ENCODE measurements at places on chromosomes 13 and 19. TPM values are rescaled to one million over a fixed set of nuclear protein-coding genes. Genes with fewer than 3 reads are reported as not detected.

TNNT1 gene
- total RNA-seq: 7,093 TPM

RNF126 gene
- total RNA-seq: 114 TPM

IGSF23 gene
- total RNA-seq: not detected

PTGER1 gene
- not detected for total RNA-seq

DNA sequence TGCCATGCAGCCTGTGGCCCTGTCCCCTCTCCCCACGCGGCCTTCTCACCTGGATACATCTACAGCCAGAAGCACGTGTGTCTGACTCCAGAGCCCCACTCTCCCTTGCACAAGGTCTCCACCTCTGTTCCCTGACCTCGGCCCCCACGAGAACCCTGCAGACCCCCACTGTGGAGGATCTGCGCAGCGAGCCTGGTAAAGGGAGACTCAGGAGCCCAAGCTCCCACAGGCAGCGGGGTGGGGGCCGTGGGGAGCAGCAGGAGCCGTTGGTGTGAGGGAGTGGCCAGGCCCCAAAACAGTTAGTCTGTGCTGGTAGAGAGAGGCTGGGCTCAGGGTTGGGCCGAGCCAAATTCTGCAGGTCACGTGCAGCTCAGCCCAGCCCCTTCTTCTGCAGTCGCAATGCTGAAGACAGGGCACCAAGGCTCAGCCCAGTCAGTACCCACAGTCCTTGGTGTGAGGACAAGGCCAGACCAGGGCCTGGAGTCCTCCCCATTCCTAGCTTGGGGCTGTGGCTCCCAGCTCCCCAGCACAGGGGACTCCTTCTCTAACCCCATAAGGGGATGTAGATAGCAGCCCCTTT is 28.7 kb upstream of the SLC7A10 start:
- DNase-seq: no peak

DNA sequence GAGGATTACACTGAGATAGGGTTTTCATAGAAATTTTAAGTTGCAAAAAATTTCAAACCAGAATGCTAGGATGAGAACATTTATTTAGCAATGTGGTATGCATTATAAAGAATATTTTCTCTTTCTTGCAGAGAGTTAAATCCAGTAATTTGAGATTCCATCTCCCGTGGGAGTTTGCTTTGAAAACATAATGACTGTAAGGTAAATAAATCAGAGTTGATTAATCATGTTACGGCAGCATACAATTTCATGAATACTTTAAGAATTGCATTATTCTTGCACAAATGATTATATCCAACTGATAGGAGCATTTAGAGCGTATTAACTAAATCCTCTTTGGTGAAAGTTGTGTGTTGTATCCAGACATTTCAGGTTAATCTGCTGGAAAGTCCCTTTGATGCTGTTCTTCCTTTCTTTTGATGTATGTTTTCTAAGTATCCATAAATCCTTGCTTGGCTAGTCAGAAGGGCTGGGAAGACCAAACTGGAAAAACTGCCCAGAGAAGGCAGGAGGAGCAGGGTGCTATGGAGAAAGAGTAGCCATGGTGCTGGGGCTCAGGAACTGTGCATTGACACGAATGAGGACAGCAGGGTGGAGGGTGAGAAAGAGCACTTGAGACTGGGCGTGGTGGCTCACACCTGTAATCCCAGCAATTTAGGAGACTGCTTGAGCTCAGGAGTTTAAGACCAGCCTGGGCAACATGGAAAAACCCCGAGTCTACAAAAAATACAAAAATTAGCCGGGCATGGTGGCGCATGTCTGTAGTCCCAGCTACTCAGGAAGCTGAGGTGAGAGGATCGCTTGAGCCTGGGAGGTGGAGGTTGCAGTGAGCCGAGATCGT is 4.8 kb upstream of the GJA3 start:
- no peak for DNase-seq

GRCh38 chr19:54282686-54283470 is 2.0 kb upstream of the LILRB2 start:
- DNase-seq: no peak

- DNase-seq: no peak
Measured at GRCh38 chr13:36606060-36606459, 67.8 kb upstream of the SERTM1 start.

- DNase-seq: no peak
Measured at GRCh38 chr13:27341616-27342015, 71.0 kb downstream of the RASL11A start.

- DNase-seq: peak; percentile 59
Measured at GRCh38 chr19:46739290-46739771, 6.5 kb upstream of the FKRP start.

- DNase-seq: no peak
Measured at GRCh38 chr13:41905600-41906254, 55.2 kb downstream of the VWA8 start.

- DNase-seq: peak; percentile 89
Measured at GRCh38 chr13:33610438-33611120, 207.4 kb upstream of the RFC3 start.

- no peak for DNase-seq
Measured at GRCh38 chr13:31138515-31138914, 23.2 kb downstream of the HSPH1 start.

DNA sequence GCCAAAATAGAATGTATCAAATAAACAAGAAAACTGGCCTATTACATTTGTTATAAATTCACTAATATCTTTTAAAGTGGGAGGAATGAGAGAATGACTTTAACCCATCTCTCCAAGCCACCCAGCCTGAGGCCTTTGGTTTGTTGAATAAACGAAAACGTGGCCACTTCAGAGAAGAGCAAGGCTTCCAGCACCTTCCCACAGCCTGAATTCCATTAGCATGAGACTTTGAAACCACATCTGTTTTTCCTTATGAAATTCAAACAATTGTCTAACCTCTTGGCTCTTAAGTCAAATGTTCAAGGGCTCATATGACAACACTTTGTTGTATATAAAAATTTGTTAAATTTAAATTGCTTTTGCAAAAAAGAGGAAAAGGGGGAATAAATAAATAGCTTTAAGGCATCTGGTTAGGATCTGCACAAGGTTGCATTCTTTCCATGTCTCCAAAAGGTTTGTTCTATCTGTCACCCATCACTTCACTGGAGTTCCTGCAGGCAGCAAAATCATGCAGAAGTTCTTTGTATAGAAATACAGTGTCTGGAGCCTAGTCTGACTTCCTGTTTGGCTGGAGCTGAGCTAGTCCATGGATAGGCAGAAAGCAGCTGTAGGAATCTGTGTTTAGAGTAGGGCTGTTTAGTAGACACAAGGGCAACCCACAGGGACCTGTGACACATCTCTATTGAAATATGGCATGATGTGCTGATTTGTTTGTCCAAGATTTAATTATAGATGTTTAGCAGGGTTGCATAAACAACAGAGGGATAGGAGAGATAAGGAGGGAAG is 502.3 kb downstream of the KCTD12 start:
- no peak for DNase-seq

DNA sequence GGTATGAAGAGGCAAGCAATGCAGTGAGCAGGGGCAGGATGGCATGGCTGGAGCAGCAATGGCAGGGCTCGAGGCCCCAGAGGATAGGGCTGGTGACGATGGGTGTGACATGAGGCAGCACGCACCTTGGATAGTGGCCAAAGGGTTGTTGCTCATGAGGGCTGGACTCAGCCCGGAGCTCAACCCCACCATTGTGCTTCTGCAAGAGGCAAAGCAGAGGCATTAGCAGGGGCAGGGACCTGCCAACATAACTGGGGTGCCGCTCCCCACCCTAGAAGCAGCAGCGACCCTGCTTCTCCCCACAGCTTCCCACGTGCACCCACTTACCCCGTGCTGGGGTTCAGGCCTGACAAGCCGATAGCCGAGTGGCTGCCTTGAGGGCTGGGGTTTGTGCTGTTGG is 15.8 kb downstream of the ZNF574 start:
- no peak for DNase-seq

- no peak for DNase-seq
Measured at GRCh38 chr13:80873589-80873988, 532.7 kb upstream of the SPRY2 start.

GRCh38 chr13:42762917-42763316 is 18.5 kb upstream of the FAM216B start:
- no peak for DNase-seq
